ENCODE measurements at places on chromosomes 6 and 20.

- DNase-seq, result no peak
These were observed 98.3 kb upstream of the SASH1 start for GRCh38 chr6:148244217-148244935.

- peak; percentile 62 for DNase-seq
These were observed 2.5 kb upstream of the TMEM14C start for GRCh38 chr6:10720265-10720959.

DNA sequence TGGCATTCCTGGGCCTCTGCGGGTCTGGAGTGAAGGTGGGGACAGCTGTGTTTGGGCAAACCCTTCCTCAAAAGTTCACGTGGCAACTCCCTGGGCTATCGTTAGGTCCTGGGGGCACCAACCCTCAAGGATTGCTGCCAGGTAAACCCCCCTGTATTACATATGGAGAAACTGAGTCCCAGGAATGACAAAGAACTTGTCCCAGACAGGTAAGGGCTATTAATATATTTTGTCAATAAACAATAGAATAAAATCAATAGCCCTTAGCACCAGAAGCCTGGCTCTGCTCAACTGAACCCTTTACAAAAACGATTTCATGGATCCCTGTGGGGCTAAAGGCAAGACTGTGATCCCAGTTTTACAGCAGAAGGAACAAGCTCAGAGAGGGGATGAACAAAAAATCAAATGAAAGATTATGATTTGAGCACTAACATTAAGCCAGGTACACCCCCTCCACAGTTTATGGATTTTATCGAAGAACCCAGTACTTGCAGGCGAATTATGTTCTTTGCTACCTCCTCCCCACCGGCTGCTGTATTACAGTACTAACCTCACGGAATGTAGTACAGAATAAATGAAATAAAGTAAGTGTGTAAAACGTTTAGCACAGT, 2.7 kb downstream of the ID1 start:
- DNase-seq, result no peak

DNA sequence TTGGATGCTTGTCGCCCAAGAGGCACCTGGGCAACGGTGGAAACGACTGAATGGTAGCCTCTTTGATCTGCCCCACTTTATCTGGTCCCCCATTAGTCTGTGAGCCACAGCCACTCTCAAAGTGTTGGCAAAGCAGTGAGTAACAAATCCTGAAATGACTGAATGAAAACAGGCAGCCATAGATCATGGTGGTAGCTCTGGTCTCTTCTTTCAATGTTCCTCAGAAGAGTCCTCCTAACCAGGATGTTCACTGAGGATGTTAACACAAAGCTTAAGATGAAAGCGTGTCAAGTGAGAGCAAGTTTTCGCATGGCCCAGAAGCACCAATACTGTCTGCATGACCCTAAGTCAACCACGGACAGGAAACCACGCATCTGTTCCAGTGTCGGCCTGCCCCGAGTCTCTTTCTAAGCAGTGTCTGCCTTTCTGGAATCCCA, 107.3 kb downstream of the IRF4 start:
- peak; percentile 34 for DNase-seq

DNA sequence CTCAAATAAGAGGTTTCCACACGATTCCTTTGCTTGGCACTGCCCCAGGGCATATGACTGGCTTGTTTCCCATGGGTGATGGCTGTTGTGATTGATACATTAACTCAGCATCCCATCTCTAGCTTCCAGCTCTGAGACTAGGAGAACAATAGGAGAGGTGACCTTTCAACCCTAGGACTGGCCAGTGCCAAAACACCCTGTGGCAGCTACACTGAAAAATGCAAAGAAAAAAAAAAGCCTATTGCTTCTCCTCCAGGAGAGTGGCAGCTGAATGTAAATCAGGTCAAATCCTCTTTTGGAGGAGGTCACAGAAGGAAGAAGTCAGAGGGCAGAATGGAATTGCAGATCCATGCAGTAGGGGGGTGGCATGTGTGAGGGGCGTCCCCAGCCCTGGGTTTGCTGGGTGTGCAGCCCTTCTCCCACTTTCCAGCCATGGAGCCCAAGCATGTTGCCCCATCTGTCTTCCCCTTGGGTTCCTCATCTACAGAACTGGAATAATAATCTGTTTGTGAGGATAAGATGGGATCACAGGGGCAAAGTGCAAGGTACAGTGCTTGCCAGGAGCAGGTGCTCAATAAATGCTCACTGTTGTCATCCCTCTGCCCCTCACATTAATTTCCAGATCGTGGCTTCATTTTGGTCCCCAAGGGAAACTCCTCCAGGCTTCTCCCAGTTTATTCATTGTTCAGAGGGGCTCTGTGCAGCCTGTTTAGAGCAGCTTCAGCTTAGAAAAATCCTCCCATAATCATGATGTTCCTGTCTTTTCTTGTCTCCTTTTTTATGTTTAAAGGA, 245.0 kb upstream of the RIN2 start:
- DNase-seq, result no peak

- no peak for DNase-seq
These were observed 114.3 kb downstream of the GJA1 start for GRCh38 chr6:121549736-121550135.

DNA sequence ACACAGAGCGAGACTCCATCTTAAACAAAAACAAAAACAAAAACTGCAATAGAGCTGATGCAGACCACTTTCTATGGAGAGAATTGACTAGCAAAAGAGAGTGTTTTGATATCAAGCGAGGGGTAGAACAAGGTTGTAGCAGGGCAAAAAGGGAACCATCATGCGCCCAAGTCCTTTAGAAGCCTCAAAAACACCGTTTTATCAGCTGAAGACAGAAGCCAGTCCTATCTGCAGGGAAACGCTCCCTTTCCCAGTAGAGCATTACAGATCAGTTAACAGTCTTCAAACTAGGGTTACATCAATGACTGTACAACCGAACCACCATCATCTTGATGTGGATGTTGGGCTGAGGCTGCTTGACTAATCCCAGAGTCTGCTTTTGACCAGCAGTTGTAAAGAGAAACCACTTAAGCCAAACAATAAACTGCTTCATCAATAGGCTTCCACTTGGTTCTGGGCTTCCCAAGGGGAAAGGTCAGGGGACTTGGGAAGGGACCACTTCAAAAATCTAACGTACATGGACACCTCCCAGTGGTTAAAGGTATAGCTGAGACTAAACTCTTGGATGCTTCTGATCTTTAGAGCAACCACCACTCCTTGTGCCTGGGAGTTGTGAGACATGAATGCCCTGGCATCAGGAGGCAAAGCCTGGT, 59.6 kb upstream of the SPDEF start:
- DNase-seq, result no peak

DNA sequence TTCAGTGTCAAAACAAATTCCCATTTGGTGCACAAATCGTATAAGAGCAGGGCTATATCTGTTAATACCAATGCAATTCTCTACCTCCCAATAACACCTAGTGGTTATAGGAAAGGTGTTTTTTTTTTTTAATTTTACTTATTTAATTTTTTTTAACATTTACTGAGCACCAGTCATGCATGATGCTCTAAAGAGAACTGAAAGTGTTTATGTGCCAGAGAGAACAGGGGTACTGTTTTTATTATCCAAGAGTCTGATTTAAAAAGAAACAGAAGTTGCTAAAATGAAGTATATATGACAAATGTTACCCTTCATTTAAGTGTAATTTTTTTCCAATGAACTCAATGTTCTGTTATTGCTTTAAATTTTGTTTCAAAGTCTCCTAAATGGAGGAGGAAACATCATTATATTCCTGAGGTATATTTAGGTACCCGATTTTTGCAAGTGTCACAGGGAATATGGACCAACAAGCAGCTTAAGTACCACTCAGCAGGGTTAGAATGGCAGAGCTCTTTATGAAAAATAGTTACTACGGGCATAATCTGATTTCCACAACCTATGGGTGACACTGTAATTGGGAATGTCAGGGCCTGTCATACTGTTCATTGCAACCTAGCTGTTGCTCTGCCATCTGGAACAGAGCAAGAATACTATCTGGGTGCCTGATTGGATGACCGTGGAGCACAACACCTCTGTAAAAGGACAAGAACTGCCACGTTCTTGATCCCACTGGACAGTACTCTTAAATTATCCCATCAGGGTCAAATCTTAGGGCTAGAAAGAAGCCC, 195.4 kb downstream of the KHDRBS2 start:
- DNase-seq, result no peak

DNA sequence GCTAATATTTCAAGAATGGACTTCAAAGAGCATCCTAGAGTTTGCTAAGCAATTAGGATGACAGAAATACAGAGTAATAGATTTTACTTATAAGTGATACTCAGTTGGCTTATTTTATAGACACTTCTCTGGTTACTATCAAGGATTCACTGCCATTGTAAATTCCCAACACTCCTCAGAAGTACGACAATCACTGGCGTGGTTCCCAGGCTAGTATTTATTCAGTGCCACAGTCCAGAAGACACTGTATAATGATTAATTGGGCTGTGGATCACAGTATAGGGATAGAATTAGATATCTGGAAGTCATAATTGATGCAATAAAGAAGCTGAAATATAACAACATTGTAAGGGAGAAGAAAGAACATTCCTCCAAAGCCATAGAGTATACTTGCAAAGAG, 15.7 kb downstream of the MANEA start:
- DNase-seq, result no peak

- no peak for DNase-seq
These were observed 211.9 kb downstream of the PREX1 start for GRCh38 chr20:48615871-48616270.

DNA sequence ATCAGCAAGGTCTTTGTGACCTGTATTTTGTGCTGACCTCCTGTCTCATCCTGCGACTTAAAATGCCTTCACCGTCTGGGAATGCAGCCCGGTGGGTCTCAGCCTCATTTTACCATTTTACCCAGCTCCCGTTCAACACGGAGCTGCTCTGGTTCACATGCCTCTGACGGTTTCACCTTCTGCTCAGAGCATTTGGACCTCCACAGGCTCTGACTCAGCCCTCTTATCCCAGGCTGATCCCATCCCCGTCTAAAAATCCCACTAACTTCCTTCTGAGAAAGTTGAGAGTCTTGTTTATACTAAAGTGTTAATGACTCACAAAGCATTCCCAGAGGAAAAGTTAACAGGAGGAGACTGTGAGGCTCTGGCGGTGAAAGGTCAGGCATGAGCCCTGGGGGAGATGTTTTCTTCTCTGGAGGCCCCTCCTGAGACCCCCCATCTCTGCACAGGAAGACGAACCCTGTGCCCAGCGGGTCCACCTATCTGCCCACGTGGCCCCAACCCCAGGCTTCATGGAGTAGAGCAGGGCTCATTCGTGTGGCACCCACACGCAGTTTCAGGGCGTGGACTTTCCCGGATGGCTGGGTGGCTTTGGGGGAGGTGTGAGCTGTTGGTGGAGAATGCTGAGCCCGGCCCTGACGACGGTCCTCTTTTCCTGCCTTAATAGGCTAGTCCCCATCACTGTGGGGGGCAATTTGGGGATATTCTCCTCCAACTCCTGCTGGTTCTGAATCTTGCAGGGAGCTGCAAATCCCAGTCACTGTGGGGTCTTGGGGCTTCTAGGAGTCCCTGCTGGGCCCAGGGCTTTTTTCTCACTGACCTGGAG, 3.3 kb upstream of the BIRC7 start:
- DNase-seq, result no peak

GRCh38 chr20:62711703-62712101, 3.1 kb downstream of the NTSR1 start:
- no peak for DNase-seq

DNA sequence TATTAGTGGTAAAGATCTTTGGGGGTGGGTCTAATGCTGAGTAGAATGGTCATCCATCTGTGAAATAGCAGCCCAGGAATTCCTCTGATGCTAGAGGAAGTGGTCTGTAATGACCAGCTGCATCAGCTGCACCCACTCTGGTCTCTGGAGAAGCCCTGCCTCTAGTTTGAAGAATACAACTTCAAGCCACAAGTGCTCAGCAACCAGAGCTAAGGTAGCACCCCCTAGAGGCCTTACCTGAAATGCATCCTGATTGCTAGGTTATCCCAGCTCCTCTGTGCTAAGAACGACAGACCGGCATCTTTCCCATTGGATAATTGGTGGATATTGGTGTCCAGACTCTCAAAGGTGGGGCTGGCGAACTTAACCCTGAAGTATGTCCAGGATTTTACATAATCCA, 58.2 kb downstream of the DNAH8 start:
- DNase-seq, result no peak

GRCh38 chr6:11204005-11204399, 28.5 kb downstream of the NEDD9 start:
- DNase-seq, result no peak

DNA sequence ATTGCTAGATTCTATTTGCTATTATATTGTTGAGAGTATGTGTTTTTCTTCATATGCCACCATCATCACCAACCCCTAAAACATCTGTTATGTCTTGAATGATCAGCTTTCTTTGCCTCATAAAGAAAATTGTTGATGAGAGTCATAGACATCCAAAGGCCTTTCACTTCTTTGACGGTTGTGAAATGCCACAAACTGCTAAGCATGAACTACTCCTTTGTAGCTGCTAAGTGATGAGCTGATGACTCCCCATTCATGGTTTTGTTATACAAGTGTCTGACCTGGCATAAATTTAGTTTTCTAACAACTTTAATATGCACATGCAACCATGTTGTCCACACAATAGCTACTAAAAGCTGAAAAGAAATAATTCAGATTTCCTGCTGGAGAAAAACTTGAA, 684 bp upstream of the MED23 start:
- peak; percentile 5 for DNase-seq

DNA sequence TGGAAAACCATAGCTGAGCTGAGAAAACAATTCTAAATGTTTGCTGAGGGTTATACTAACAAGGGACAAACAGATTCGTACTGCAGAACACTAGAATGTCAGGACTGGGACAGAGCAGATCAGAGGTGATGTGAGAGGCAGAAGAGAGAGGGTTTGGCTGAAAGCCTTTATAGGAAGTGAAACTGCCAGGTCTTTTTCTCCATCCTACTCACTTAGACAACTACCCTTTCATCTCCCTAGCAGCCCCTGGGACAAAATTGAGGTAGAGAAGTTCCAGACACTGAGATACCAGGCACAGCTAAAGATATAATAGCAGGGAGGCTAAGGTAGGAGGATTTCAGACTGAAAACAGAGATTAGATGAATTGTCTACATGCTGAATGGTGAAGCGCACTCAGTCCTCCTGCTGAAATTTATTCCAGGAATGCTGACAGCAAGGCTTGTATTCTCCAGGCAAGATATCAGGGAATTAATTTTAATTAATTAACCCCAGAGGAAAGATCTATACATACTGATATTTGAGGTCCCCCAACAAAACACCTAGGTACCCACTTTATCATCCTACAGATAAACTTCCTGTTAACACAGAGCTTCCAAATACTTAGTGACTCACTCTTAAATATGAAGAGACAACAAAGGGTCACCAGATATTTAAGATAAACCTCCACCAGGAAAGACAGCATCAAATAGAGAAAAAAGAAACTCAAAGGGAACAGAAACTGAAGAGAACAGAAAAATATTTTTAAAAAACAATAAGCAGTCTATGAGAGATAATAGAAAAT, 12.6 kb upstream of the EIF2S2 start:
- no peak for DNase-seq

DNA sequence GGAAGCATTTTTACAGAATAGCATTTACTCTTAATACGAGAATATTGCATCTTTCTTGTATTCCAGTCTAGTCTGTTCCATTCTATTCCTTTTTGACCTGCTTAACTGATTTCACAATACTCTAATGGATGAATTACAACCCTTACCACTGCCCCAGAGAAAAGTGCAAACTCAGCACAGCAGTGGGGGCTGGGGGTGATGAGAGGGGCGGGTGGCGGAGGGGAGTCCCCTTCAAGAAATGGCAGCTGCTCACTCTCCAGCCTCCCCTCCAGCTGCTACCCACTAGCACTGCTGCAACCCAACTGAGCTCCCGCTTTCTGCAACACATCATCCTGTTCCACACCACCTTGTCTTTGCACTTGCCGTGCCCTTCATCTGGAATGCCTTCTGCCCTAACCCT, 30.1 kb downstream of the PIM1 start:
- no peak for DNase-seq

GRCh38 chr6:101445527-101445926, 52.0 kb downstream of the GRIK2 start:
- no peak for DNase-seq
